ENCODE measurements at places on chromosomes 16 and 17.

DNA sequence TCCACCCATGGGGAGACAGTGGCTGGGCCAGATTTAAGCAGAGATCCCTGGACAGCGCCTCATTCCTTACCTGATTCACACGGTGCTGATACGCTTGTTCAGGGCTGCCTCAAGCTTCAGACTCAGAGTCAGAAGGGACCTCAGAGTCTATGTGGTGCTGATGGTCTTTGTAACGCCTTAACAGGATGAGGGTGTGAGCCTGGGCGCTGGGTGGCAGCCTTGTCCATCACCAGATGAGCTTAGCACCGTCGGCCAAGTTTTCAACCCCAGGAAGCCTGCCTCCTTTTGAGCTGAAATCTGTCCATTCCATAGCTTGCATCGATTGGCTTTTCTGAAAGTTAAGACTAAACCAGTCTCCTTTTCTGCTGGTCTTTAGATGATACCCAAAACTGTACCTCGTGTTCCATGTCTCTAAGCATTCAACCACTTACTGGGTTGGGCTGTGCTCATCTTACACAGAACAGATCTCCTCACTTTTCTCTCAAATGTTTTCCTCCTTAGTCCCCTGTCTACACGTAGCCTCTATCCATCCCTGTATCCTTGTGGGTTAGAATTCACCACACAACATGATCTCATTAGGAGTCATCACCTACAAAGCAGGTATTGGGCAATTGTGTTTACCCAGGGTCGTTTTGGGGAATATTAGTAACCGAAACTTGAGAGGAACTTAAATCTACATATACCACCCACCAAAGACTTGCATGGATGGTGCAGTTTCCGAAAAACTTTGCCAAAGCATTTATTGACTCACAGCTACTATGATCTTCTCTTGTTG, 573.4 kb downstream of the CDH13 start:
- DNase-seq = no peak

DNA sequence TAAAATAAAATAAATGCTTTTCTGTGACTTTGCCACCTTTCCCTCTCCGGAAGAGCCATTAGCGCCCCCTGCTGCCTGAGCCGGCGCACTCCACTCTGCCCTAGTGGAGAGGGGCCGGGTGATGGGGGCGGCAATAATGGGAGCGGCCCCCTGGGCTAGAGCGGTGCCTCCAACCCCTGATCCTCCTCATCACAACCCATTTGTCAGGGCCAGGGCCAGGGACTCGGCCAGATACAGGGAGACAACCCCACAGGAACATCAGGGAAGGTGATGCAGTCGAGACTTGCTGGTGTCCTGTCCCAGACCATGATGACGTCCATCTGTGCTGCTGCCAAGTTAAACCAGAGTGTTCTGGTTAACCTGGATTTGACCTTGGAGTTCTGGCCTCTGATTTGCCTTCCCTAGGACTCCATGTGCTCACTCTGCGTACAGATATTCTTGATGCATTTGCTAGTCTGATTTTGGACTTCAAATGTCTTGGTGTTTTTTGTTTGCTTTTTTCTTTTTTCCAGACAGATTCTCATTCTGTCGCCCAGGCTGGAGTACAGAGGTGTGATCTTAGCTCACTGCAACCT, 46.1 kb upstream of the BPTF start:
- no peak for DNase-seq

DNA sequence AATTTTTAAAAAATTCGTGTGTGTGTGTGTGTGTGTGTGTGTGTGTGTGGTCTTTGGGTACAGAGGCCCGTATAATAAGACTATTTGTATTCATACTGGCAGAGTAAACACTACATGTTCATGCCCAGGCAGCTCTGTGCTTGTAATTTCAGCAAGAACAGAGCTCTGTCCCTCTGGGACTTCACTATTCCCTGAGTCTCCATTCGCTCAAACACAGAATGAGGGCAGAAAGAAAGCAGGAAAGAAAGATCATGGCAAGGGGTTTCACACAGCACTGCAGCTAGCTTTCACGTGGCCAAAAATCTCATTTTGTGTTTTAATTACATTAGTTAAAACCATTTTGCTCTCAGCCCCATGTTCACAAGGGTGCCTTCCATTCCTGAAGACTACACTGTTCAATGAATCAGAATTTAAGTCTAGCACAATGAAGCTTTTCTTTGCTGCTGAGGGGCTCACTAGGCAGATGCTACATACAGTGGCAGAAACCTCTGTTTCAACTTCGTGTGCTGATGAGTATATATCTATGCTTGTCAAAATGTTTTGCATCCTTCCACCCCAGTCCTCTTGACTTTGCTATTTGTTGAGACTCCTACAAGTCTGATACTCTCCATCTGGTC, 198.4 kb upstream of the C17orf78 start:
- no peak for DNase-seq

DNA sequence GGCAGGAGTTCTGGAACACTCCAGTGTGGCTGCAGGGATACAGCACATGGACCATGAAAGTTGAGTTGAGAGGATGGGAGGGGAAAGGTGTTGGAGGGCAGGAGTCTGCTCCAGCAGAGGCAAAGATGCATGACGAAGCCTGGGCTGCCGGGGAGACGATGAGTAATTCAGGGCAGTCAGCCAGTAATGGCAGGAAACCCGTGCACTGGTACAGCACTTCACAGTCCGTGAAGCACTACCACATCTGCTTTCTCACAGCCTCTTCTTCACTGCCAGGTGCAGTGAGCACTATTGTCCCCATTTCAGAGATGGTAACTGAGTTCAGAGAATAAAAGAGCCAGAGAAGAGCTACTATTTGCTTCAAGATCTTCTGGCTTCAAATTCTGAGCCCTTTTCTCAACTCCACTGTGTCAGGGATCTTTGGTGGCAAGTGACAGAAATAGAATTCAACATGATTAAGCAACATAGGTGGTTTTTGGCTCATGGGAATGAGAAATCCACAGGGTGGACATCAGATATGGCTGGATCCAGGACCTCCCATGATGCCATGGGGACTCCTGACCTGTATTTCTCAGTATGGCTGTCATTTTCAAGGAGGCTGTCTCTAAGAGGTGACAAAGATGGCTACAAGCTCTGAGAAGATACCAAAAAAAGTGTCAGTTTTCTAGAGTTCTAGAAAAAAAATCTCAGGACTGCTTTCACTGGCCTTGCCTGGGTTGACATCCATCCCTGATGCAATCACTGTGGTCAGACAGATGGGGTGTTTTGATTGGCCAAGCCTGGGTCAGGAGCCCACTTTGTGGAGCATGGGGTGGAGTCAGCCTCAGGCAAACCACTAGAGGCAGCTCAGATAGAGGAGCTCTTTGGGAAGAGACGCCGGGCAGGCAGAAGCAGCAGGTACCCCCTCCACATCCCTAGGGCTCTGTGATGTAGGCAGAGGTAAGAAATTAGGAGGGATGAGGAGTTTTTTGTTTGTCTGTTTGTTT, 24.7 kb downstream of the IL21R start:
- DNase-seq = peak; percentile 67

DNA sequence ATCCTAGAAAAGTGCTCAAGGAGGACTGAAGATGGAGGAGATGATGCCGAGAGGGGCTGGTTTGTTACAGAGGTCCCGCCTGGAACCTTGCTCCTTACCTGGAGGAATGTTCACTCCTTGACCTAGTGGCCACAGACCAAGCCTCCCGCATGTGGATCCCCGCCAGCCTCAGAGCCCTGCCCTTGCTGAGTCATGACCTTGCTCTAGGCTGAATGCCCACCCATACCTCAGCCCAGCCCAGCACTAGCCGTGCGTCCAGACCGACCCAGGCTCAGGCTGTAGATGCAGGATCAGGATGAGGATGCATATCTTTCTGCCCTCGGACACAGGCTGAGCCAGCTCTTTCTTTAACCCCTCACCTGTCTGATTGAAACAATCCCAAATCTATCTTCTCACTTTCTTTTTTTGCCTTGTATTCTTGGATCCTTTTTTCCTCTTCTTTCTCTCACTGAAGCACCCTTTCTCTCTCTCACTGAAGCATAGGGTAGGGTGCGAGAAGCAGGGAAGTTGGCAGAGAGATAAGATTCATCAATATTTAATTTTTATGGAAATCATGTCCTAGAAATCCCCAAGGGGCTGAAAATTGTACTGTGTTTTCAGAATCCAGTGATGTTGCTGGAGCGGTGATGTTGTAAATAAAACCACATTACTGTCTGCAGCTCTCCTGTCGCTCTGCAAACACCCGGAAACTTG, 34.9 kb downstream of the WSCD1 start:
- no peak for DNase-seq

DNA sequence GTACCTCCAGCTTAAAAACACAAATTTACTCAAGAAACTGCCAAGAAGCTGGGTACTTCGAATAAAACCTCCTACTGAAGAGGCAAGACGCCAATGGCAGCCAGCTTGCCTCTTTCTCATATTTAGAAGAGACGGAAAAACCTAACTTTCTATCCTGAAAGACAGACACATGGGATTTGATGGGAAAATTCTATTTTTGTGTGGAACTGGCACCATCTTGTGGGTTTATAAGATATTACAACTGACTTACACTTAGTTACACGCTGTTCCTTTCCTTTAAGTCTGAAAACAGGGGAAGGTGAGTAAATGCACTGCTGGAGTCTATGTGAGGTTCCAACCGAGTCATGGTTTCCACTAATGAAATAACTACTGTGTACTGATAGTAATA, 10.3 kb downstream of the ZNF18 start:
- DNase-seq = no peak

DNA sequence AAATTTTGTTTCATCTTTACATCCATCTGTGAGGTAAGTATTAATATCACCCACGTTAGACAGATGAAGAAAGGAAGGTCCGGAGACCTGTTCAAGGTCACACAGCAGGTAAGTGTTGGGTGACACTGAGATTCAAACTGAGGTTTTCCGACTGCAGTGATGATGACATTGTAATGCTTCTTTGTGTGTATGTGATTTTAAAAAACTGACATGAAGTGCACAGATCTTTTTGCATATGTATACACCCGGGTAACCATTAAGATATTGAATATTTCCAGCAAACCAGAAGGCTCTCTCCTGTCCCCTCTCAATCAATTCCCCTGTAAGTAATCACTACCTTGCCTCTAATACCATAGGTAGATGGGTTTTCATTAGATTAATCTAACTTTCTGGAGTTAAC, 1.5 kb upstream of the TANC2 start:
- DNase-seq = no peak

DNA sequence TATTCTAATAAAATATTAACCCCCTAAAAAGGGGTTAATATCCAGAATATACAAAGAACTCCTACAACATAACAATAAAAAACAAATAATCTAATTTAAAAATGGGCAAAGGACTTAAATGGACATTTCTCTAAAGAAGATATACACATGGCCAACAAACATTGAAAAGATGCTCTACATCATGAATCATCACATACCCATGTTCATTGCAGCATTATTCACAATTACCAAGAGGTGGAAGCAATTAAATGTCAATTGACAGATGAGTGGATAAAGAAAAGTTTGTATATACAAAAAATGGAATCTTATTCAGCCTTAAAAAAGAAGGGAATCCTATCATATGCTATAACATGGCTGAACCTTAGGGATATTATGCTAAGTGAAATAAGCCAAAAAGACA, 36.8 kb downstream of the CPD start:
- DNase-seq = no peak

- DNase-seq = no peak
Observed at GRCh38 chr17:65496801-65497200, 64.6 kb downstream of the AXIN2 start.

DNA sequence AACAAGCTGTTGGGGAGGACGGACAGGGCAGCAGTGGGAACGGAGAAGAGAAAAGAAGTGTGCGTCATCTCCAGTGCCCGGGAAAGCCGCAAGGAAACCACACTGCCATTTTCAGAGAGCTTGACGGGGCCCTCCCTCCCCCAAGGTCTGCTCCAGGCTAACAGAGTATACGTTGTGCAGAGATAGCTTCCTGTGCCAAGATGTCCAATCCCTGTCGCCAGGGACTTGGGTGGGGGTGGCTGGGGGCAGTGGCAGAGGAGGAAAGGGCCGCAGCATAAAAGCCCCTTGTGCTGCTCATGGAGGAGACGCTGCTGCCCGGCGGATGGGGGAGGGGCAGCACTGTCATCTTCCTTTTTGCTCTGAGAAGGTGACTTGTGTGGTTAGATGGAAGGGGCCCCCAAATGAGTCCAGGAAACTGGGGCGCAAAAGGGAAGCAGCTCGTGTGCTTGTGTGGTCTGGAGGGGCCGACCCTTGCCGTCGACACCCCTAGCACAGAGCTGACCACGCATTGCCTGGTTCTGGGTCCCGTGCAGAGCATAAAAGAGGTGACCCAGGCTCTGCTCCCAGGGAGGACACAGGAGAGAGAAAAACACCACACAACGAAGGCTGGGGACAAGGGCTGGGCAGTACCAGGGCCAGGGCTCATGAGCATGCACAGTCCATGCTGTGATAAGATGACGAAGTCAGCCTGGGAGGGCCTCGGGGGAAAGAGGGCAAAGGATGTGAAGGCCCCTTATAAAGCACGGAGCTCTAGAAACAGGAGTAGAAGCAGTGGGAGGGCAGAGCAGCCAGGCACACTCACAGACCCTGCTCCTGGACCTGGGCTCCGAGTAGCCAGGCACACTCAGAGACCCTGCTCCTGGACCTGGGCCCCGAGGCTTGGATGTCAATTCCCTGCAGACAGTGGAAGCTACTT, 372.7 kb downstream of the SLC39A11 start:
- peak; percentile 54 for DNase-seq

DNA sequence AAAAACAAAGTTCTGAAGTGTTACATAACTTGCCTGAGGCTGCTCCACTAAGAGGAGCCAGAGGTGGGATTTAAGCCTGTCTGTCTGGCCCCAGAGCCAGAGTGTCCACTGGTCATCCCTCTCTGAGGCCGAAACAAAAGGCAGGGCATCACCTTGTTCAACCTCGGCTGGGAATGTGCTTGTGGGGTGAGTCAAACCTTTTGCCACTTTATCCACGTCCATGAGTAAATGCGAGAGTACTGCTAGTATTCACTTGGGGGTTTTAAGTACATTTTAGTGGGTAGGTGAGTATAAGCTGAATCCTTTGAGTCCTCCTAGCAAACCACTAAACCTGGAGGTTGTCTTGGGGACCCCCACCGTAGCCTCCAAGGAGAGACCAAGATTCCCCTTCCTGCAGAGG, 103.5 kb downstream of the STX8 start:
- no peak for DNase-seq

DNA sequence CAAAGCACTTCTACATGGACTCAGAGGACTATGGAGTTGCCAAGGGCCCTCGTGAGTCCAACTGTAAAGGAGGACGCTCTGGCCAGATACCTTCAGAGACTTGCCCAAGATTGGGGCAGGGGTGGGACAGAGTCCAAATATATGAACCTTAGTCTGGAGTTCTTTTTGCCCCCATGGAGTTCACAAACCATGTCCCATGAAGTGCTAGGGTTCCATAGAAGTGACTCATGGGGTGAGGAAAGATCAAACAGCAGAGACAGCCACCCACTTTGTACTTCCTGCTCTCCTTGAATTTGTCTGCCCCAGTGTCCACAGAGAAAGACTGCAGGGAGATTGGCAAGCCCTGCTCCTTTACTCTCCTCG, 29.0 kb downstream of the SRL start:
- no peak for DNase-seq
